ENCODE measurements at places on chromosomes 13 and 19.

DNA sequence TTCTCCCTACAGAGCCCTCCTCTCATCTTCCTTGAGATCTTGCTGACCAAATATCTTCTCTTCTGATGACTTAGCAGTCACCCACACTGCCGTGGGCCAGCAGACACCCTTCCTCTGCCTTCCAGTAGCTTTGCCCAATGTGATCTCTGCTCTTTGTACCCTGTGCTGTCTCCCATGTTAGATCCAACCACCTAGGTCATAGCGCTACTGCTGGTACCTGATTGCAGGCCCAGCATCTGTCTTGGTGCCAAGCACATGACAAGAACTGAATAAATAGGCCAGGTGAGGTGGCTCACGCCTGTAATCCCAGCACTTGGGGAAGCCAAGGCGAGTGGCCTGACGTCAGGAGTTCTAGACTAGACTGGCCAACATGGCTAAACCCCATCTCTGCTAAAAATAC, 149.7 kb downstream of the TM9SF2 start:
- no peak for DNase-seq

DNA sequence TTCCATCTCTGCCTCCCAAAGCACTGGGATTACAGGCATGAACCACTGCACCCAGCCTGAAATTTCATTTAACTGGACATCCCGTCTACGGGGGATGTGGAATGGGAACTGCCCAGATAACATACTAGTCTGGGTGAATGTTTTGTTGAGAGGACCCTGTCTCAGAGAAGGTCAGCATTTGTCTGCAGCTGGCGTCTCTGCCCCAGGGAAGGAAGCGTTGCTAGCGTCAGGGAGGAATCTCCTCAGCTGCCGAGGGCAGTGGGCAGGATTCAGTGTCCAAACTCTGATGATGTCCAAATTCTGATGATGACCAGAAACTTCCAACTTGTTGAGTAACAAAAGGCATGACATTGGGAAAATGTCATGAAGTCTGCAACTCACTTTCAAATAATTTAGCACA, 3.1 kb downstream of the NXNL1 start:
- no peak for DNase-seq

GRCh38 chr13:101417043-101417406, 717 bp upstream of the NALCN start:
- DNase-seq: no peak

DNA sequence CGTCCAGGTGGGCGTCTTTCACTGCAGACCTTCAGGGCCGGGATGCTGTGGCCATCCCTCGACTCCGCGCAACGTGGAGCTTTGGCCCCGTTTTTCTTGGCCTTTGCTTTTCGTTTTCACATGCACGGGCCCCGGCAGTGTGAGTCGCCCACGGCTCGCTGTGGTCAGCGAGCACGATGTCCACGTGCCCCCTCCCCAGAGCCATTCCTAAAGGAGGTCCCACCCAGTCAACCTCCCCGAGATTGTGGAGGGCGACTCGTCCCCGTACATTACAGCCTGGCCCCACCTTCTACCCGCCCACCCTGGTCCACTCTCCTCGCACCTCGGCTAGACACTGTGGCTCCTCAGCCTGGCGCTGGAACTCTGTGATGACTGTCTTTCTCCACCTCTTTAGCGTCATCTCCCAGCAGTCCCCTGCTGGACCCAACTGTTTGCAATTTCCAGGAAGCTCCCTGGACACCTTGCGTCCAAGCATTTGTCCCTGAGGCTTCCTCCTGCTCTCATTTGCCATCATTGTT, 405 bp downstream of the ZNF446 start:
- no peak for DNase-seq

DNA sequence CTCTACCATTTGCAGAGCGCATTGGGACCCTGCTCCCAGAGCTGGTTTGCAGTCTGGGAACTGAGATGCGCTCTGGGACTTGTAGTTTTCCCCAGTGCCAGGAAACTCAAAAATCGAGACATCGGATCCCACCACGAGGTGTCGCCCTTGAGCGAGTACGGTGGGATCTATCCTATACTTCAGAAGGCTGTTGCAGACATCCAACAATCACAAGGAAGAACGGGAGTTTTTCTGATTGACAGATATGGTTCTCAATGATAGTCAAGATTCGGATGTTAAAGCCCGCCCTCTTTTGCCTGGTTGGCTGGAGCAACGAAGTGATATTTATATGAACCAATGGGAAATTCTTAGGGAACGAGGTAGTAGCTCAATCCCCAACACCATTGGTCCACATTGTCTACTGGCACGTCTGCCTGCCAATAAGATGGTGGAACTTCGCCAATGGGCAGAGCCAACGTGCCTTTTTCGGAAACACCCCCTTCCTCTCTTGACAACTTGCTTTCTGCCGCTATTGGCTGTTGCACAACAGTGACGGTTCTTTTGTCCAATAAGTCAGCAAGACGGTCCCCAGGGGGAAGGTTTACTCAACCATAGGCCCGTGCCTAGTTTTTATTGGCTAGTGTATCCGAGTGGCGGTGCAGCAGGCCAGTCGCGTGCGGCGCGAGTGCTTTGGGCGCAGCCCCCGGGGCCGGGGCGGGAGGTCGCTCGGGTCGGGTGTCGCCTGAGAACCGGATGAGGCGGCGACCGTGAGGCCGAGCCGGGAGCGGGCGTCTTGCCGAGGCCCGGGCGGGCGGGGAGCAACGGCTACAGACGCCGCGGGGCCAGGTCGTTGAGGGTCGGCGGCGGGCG, at the start of gene DNM2:
Gene DNM2 (plus strand): TSS at position 724 of the 849 bp plus-strand sequence. CDS start 164 bp downstream, outside the sequence.
- peak; percentile 99 for DNase-seq

- no peak for DNase-seq
Measured at GRCh38 chr13:21033212-21033840, 28.1 kb downstream of the LATS2 start.

- DNase-seq: no peak
Measured at GRCh38 chr13:94968757-94969086, 256.4 kb upstream of the SOX21 start.

- no peak for DNase-seq
Measured at GRCh38 chr19:41149831-41150230, 35.6 kb downstream of the CYP2F1 start.

DNA sequence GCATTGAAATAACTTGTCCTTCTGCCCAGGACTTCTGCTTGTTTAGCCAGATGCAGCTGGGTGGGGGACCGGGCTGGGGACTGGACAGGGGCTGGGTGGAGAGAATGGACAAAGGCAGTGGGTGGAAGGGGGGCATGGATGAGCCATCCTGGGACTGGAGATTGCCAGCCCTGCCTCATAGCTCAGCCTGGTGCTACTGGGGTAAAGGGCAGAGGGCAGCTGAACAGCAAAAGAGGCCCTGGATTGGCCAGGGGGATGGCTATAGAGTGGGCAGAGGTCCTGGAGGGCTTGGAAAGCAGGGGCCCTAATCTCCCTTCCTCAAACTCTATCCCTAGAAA, 17.7 kb upstream of the PLAUR start:
- DNase-seq: no peak

- DNase-seq: no peak
Measured at GRCh38 chr19:19337120-19337519, 16.5 kb downstream of the MAU2 start.

DNA sequence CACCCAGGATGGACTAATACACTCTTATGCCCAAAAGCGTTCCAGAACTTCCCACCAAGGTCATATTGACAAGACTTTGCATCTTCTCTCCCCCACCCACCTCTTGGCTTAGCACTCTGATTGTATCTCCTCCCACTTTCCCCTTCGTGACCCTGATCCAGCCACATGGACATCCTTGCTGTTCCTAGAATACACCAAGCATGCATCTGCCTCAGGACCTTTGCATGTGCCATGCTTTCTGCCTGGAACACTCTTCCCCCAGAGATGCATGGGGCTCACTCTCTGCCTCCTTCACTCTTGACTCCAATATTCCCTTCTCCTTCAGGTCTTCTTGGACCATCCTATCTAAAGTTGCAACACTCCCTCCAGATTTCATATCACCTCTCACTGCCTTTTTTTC, 16.2 kb upstream of the LAIR1 start:
- DNase-seq: no peak
